ENCODE measurements at places on chromosomes 2 and 18.

DNA sequence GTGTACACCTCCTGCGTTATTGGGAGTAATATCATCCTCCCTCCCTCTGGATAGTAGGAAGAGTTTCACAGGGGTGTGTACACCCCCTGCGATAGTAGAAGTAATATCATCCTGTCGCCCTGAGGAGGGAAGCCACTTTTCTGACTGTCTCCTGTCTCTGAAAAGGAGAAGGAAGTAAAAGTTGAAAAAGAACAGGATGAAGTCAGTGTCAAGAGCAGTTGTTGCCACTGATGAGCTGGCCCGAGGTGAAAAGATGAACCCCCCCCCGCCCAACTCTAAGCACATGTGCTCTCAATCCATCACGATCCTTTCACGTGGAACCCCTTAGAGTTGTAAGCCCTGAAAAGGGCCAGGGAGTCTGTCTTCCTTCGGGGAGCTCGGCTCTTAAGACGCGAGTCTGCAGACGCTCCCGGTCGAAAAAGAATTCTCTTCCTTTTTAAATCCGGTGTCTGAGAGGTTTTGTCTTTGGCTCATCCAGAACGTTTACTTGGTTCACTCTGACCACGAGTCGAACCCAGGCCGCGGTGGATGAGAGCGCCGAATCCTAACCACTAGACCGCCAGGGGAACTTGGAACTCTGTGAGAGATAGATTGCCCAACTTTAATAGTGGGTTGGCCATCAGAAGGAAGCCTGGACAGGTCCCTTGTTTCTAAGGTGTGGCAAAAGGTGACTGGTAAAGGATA lies 22.4 kb upstream of the NAGK start:
- no peak for DNase-seq

GRCh38 chr2:229348128-229348527 lies 77.0 kb upstream of the PID1 start:
- no peak for DNase-seq

DNA sequence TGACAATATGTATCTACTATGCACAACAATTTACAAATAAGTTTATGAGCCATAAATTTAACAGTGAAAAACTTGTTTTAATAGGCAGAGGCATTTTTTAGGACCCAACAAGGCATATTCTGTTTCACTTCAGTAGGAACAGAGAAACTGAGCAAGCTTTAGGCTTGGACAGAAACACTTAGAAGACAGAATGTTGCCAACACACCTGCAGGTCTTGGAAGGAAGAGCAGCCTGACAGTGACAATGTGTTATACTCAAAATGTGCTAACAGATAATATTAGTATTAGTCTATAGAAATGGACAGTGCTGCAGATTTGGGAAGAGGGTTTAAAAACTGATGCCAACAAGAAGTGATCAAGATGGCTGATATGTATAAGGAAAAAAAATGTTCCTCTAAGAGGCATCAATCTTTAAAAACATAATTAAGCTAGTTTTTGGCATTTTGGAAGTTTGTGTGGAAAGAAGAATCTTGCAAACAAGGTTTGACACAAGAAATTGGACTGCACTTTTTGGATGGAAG lies 297.1 kb upstream of the FSIP2 start:
- DNase-seq, result no peak

GRCh38 chr2:188158337-188159100 lies 133.2 kb upstream of the GULP1 start:
- no peak for DNase-seq

GRCh38 chr2:44941551-44942234 lies at the start of gene SIX3:
Gene SIX3, plus strand, starts transcription at chr2:44941702. Its CDS starts 403 bp downstream, at chr2:44942105.
- no peak for DNase-seq

GRCh38 chr18:35618696-35619095 lies 37.2 kb downstream of the GALNT1 start:
- no peak for DNase-seq

- no peak for DNase-seq
Observed at GRCh38 chr2:120396013-120396860, 50.3 kb downstream of the INHBB start.

GRCh38 chr2:238160206-238161129 lies 1.7 kb downstream of the ERFE start:
- DNase-seq, result peak; percentile 45

- peak; percentile 76 for DNase-seq
Observed at GRCh38 chr2:96146881-96147592, 1.8 kb upstream of the DUSP2 start.

Data from aorta (tissue), 5 donors.